H1 (cell line): ENCODE measurements at places on chromosomes 7 and 10.

GRCh38 chr7:130622866-130623265 lies 45.7 kb downstream of the COPG2 start:
- H3K4me3 ChIP-seq: no peak overlapping the region
- H3K27ac ChIP-seq: no peak overlapping the region
- DNase-seq: no peak
- no peaks in the 10 kb centered on the region for H3K27me3 ChIP-seq
- H3K36me3 ChIP-seq: no peaks in the 10 kb centered on the region

DNA sequence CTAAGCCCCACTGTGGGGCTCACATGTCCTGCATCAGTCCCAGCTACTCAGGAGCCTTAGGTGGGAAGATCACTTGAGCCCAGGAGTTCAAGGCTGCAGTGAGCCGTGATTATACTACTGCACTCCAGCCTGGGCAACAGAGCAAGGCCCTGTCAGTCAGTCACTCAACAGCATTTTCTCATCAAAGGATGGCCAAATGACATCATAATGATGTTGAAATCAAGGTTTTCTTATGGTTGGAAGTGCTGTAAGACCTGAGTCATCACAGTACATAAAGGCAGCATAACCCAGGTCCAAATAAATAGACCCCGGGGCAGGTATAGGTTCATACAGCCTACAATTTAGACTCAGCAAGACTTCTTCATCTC lies 341.1 kb downstream of the PARD3 start:
- H3K4me1 ChIP-seq: no peaks in the 10 kb centered on the region
- H3K4me3 ChIP-seq: no peak overlapping the region
- no peaks in the 10 kb centered on the region for H3K27me3 ChIP-seq
- H3K27ac ChIP-seq: no peak overlapping the region
- DNase-seq: no peak
- no peaks in the 10 kb centered on the region for H3K36me3 ChIP-seq

DNA sequence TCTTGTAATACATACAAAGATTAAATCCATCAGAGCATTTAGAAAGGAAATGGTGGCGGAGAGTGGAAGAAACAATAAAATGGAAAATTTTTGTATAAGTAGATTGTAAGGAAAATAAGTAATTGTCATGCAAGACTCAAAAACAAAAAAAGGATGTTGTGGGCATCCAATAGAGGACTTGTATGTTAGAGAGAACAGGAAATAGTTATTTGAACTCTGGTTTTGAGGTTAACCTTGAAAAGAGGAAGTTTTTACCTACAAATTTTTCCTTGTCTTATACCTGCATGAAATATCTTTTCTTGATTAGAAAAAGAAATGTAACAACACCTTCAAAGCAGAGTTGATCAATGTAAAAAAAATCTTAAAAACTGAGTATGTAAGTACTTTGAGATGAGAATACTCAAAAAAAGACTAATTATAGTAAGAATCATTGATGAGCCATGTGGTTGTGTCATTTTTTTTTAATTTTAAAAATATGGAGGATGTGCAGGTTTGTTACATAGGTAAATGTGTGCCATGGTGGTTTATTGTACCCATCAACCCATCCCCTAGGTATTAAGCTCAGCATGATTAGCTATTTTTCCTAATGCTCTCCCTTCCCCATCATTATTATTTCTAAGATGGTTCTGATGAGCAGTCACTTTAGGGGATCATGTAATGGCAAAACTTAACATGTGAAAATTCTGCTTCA lies 11.9 kb downstream of the TMEM106B start:
- H3K27me3 ChIP-seq: no peaks in the 10 kb centered on the region
- no peaks in the 10 kb centered on the region for H3K4me1 ChIP-seq
- no peaks in the 10 kb centered on the region for H3K36me3 ChIP-seq
- DNase-seq: no peak
- H3K4me3 ChIP-seq: no peak overlapping the region
- no peak overlapping the region for H3K27ac ChIP-seq

GRCh38 chr10:76879116-76879913 lies 758.3 kb downstream of the KCNMA1 start:
- DNase-seq: no peak
- H3K4me3 ChIP-seq: no peak overlapping the region
- no peaks in the 10 kb centered on the region for H3K36me3 ChIP-seq

DNA sequence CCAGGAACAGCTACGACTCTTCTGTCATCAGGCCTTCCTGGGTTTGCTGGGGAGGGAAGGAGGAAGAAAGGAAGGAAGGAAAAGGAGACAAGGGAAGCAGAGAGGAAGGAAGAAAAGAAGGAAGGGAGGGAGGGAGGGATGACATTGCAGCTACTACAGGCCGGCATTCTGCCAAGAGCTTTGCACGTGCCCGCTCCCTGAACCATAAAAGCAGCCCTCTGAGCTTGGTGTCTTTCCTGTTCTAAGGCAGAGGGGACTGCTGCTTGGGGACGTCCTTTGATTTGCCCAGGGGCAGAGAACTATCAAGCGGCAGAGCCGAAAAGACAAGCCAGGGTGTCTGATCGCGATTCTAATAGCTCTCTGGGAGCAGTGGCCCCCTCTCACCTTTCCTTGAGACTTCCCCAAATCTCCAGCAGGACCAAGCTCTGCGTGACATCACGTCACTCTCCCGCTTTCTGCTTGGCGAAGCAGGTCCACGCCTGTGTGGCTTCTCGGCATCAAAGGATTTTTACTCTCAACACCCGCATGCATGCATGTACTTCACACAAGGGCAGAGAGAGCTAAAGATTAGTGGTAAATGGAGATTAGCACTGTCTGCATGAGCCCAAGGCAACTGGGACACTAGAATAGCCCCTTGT lies 167.8 kb upstream of the AUTS2 start:
- H3K4me1 ChIP-seq: peaks cover 4% of the 10 kb centered on the region; the same call in 1 of the 2 replicates
- no peaks in the 10 kb centered on the region for H3K27me3 ChIP-seq
- DNase-seq: no peak
- H3K4me3 ChIP-seq: no peak overlapping the region

GRCh38 chr10:58954178-58954577 lies 222.3 kb upstream of the PHYHIPL start:
- H3K27ac ChIP-seq: no peak overlapping the region
- no peak overlapping the region for H3K4me3 ChIP-seq
- H3K36me3 ChIP-seq: no peaks in the 10 kb centered on the region
- H3K4me1 ChIP-seq: no peaks in the 10 kb centered on the region

GRCh38 chr7:101942603-101943210 lies 125.3 kb downstream of the CUX1 start:
- no peak overlapping the region for H3K27ac ChIP-seq
- H3K36me3 ChIP-seq: no peaks in the 10 kb centered on the region
- H3K27me3 ChIP-seq: no peaks in the 10 kb centered on the region
- H3K4me3 ChIP-seq: no peak overlapping the region
